M059J (cell line): ENCODE measurements at places on chromosomes 1 and 21. TPM values are rescaled to one million over a fixed set of nuclear protein-coding genes. Genes with fewer than 3 reads are reported as not detected.

The RXFP4 gene
- not detected in 2 replicates for total RNA-seq

The ACTN2 gene
- total RNA-seq = 0.02 TPM in 1 of 2 replicates, not detected in the other

- DNase-seq = peak; percentile 95
These were observed 7.2 kb upstream of the ETS2 start for GRCh38 chr21:38798481-38798882.

DNA sequence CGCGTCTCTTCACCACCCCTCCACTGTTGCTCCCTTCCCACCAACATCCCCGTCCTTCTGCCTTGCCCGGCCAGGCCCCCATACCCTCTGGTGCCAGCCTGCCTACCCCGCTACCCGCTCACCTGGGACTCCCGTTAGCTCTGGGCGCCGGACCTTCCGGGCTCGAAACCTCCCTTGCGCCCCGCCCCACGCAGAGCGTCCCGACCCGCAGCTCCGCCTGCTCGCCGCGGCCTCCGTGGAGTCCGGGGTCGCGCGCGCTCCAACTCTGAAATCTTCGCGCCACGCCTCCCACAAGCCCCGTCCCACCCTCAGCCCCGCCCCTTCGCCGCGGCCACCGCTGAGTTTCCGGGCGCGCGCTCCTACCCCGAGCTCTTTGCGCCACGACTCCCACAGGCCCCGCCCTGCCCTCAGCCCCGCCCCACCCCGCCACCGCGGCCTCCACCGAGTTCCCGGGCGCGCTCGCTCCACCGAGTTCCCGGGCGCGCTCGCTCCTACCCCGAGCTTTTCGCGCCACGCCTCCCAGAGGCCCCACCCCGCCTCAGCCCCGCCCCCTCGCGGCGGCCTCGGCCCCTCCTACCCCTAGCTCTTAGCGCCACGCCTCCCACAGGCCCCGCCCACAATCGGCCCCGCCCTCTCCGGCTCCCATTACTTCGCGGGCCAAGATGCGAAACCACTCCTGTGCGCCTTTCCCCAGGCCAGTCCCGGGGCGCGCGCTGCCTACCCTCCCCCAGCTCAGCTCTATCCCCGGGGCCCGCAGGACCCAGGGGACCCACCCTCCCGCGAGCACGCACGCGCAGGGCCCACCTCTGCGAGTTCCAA is at the start of gene IFT25:
TSS of gene IFT25 (minus strand) at position 267 of the 819 bp plus-strand sequence. CDS start 5,617 bp downstream, outside the sequence.
- DNase-seq = peak; percentile 92

DNA sequence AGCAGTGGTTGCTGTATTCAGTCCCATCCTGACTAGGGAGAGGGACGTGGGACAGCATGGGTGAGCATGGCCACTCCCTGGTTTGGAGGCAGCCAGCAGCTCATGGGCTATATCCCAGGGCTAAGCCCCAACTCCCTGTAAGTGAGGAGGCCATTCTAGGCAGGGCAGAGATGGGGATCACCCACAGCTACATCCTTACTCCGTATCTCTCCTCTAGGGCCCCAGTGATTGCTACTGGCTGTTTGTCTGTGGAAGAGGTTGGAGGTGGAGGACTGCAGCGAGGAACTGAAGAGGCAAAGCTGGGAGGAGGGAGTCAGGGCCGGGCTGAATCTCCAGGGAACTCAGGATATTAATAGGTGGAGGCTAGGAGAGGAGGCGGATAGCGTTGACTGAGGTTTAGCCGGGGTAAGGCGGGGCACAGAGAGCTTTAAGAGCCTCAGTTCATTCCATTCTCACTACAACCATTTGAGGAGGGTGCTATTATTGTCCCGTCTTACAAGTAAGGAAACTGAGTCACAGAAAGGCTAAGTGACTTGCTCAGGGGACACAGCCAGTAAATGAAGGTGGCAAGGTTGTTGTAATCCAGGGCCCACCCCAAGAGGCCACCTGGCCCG is 6.8 kb downstream of the OLIG2 start:
- no peak for DNase-seq

DNA sequence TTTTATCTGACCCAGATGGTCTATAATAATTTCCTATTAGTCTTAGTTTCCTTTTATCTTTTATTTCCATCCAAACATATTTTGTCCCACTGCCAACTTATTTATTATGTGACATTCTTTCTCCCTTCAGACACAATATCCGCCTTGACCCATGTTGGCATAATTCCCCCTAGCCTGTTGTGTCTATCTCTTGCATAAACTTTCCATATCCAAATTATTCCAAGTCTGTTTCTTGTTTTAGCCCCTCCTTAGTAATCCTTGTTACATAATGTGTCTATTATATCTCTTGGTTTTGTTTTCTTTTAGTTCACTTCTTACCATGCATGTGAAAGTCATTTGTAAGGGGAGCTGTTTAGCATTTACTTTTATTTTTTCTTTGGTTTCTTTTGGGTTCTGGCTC is 81.6 kb upstream of the CACHD1 start:
- DNase-seq = no peak
